NCI-H2227 treated with DMSO at 0.1 percent for 48 hours (cell line): ENCODE measurements at places on chromosomes 3 and 15.

GRCh38 chr3:162558016-162558415, 1061.4 kb downstream of the OTOL1 start:
- no peak for DNase-seq

DNA sequence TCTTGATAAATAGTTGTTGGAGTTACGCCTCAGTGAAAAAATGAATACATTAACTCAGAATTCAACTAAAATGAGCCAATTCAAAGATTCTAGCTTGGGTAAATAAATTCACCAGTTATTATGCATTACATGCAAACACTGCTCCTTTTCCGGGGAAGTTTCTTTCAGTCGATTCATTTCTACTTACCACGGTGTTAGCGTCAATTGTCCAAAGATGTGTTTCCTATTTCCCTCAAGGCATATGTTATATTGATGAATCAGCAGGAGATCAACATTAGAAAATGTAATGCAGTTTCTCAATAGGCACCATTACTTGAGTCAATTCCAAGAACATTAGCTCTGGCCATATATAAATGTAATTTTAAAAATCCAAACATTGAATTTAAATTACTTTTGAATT, 517.7 kb downstream of the OTOL1 start:
- no peak for DNase-seq

GRCh38 chr3:126321490-126321889, 35.7 kb downstream of the KLF15 start:
- DNase-seq, result no peak

DNA sequence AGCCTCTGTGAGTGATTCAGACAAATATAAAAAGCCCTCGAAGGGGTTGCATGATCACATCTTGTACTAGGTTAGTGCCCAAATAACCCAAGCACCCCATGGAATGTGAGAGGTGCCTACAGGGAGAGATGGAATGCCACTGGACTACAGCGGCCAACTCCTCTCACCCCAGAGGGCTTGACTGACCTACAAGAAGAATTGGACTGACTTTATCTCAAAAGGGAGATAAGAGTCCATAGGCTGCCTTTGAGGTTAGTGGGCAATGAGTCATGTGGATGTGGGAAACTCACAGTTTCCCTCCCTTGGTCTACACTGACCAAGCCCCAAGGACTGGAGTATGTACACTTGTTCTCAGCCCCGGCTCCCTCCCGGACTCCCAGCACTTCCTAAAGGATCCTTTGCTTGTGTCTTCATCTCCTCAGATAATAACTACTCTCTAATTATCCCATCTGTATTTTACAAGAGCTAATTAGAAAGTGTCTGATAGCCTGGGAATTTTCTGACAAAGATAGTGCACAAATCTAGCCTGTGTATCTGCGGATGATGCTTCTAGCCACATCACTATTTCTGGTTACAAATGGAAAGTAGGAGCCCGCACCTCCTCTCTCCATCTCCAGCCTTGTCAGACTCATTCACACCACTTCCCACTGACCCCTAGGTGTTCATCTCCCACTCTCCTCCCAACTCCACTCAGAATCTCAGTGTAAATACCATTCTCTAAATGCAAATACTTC, 547.8 kb upstream of the TBL1XR1 start:
- DNase-seq, result no peak

DNA sequence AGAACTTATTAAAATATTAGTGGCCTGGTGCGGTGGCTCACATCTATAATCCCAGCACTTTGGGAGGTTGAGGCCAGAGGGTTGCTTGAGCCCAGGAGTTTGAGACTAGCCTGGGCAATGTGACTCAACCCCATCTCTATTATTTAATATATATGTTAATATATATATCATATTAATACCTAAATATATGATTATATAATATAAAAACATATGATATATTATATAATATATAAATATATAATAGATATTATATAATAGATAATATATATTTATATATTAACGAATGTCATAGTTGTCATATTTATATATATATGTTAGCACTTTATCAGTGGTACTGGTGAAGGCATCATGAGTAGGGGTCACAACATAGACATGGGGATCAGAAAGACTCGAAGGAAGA, 5.2 kb downstream of the HRG start:
- no peak for DNase-seq

DNA sequence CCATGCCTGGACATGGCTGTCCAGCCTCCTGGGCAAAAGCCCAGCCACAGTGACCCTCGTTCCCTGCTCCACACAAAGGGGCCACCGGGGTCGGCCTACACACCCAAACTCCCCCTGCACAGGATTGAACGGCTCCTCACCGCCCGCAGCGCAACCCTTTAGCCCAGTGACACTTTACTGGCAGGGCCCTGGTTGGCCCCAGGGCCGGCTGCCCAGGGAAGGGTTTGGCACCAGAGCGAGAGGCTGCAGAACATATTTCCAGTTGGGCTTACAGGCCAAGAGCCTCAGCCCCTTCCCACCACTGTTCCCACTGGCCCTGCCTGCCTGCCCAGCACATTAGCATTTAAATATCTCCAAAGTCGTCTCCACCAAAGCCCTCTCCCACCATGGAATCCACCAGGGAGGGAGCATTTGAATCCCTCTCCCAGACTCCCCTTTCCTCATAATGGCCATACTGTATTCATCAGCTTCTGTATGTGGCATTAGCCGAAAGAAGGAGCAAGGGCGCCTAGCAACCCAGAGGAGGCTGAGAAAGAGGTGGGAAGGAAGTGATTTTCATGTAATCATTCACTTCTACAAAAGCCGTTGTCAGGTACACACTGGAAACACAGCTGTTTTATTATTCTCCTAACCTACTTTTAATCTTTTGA, 85.4 kb downstream of the SLC6A11 start:
- no peak for DNase-seq

DNA sequence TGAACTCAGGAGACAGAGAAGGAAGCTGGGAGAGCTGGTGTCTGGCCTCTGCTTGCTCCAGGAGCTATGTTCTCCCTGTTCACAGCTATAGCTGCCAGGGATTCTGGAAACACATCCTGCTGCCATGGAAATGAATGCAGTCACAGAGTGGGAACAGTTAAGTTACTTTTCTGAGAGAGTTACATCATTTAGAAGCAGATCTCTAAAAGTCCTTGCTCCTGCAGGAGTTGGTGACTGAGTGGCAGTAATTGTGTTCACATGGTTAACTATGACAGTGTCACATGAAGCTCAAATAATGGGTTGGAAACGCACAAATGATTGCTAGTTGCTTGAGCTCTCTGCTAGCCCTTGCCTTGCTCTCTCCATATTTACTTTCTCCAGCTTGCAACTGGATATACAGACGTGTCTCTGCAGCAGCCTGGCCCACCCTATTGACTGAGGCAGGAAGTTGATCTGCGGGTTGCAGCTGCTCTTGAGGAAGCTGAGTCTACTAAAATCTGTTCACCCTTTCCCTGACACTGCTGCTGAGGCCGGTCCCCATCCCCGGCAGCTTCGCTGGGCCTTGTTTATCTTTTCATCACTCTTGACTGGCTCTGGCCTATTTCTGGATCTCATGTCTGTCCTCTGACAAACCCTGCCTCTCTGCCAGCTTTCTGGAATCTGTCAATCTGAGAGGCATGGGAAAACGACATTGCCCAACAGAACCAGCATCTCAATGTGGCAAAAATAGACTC, 16.7 kb upstream of the ISLR start:
- peak; percentile 25 for DNase-seq

DNA sequence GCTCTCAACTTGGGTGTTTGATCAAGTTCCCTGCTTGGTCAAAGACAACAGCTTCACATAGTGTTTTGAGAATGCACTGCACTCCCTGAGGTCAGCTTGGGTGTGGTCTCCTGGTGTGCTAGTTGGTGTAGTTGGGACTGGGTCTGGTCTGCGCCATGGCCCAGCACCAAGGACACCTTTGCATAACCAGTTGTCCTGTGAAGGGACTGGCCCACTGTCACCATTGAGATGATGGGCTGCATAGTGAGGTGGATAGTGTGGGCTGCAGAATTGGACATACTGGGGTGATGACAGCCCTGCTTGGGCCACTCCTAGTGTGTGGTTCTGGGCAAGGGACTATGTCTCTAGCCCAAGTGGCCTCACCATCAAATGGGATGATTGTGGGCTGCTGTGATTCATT, 9.5 kb downstream of the RPSA start:
- no peak for DNase-seq

GRCh38 chr3:99648516-99648915, 10.1 kb downstream of the COL8A1 start:
- no peak for DNase-seq

DNA sequence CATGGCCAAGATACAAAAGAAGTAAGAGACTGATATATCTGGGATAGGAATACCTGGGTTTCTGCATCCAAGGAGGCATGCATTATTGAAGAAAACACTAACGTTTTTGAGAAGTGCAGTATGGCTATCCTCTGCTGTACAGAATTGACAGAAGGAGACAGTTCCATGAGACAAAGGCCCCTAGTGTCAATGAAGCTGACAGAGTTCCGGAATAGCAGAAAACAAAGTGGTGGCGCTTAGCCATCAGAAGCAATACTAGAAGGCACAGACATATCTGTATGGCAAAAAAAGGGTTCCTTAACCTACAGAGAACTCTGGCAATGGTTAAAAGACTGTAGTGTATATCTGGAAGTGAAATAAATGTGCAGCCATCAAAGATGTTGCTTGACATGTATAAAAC, 77.8 kb downstream of the VGLL3 start:
- DNase-seq, result no peak
